ENCODE measurements at places on chromosomes 2 and 18.

DNA sequence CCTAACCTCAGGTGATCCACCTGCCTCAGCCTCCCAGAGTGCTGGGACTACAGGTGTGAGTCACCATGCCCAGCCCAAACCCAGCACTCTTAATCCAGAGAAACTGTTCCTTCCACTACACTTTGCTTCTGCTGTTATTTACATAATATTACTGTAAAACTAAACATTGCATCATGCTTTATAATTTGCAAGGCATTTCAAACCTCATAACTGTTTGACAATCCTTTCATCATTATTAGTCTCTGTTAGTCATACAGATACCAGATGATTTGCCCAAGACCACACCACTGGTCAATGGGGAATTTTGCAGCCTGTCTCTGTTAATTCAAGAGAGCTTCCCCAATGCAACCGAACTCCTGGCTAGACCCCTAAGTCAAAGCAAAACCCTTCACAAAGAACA, 338.3 kb downstream of the ALK start:
- peak; percentile 39 for DNase-seq

DNA sequence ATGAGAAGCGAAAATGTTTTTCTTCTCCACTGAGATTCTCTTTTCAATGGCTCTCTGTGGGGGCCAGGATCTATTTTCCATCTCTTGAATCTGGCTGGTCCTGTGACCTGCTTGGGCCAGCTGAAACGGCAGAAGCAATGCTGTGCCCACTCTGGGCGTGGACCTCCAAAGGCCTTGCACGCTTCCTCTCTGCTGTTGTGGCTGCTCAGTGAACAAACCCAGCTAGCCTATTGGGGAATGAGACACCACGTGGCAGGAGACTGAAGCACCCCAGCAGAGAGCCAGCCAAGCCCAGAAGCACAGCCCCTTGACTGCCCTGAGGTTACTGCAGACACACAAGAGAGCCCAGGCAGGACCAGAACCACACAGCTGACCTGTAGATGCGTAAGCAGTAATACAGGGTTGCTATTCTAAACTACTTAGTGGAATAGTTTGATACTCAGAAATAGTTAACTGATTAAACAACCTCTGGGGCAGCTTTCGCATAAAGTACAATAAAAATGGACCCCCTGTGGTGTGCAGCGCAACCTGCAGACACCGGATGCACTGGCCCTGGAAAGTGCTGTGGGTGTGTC, 221.7 kb upstream of the SH3BP4 start:
- DNase-seq, result no peak

DNA sequence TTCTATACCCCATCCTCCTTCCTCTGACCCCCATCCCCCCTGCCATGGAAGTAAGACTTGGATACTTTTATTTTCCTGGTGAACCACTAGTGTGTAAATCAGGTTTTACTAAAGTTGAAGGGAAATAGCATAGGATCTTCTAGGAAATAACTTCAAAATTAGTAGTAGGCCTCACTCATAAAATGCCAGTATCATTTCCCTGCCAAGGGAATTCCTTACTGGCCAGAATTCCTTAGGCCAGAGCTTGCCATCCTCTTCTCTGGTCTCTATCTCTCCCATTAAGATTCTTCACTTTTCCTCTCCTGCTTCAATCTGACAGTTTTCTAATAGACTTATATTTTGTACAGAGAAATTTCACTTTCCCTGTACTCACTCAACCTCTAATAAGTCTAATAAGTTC, 322.8 kb upstream of the TANK start:
- DNase-seq, result no peak

- DNase-seq, result no peak
Observed at GRCh38 chr2:200661477-200661876, 75.7 kb downstream of the AOX1 start.

GRCh38 chr2:66536997-66537396, 102.1 kb downstream of the MEIS1 start:
- DNase-seq, result peak; percentile 52

DNA sequence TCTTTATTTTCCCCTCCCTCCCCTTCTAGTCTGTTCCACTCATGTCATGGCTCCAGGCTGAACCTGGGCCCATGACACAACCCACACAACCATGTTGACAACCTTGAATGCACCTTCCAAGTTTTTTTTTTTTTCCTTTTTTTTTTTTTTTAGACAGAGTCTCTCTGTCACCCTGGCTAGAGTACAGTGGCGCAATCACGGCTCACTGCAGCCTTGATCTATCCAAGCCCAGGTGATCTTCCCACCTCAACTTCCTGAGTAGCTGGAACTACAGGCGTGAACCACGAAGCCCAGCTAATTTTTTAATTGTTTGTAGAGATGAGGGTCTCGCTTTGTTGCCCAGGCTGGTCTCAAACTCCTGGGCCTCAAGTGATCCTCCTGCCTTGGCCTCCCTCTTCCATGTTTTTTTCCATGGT, 21.9 kb upstream of the ROCK2 start:
- no peak for DNase-seq

DNA sequence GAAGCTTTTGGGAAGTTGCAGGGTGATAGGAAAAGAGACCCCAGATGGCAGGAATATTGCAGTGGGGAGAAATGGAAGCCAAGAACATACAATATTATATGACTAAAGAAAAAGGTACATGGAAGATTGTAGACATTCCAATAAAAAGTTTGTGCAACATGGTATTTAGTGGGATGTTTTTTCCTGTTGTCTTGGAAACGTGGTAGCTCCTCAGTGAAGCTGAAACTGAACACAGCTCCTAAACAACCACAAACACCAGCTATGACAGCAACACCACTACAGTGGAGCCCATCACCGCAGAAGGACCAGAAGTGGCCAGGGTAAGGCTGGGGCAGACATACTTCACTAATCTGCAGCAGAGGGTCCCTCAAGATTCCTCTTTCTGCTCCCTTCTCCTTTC, 246.8 kb downstream of the CDH20 start:
- DNase-seq, result no peak

DNA sequence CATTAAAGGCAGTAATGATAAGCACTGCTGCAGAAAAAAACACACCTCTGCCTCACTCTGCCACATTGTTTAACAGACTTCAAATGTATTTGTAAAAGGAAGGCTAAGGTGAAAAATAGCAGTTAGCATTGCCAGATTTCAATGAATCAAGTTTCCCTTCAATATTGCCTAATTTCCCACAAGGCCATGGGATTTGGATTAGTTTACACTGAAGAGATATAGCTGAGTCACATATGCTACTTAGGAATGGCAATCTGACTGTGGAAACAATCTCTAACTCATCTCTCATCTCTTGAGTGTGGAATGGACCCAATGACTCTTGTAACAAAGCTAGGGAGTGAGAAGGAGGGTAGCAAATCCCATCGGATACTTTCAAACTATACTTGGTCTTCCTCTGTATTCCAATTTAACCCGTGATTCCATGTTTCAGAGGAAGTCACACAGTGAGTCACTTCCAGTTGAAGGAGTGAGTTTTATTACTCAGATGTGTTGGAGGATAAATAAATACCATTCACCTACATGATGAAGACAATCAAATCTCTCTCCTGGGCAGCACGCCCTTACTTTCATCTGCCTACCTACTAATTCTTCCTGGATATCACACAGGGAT, 5.1 kb downstream of the B4GALT6 start:
- no peak for DNase-seq

DNA sequence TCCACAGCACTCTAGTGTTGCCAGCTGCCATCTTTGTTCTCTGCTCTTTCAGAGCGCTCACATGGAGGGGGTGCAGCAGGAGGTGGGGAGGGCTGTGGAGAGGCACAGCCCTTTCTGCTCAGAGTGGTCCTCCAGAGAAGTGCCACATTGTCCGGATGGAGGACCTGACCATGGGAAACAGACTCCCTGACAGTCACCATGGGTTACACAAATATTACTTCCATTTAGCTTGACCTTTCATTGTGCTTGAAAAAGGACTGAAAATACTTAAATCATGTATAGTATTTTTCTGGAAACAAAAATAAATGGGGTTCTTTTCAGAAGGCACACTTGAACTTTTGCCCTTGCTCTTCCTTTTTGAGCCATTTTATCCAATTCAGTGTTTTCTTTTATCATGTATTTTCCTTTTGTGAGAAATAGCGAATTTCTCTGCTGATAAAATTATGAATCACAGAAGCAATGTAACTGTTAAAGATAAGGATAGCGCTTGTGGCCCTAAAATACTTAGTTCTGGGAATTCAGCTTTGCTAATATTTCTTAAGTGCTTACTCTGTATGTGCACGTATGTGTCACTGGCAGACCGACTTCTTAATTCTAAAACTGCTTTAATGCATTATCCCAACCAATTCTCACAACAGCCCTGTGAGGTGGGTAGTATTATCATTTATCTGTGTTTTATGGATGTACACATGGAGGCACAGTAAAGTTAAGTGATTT, 34.2 kb downstream of the SPATS2L start:
- DNase-seq, result no peak

DNA sequence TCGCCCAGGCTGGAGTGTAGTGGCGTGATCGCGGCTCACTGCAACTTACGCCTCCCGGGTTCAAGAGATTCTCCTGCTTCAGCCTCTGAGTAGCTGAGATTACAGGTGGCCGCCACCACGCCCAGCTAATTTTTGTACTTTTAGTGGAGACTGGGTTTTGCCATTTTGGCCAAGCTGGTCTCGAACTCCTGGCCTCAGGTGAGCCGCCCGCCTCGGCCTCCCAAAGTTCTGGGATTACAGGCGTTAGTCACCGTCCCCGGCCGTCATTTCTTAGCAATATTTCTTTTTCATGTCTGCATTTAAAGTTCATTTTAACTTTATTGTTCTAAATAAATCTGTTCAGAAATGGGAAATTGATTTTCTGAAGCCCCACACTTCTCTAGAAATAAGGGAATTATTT, 597.3 kb upstream of the DDX18 start:
- DNase-seq, result no peak

DNA sequence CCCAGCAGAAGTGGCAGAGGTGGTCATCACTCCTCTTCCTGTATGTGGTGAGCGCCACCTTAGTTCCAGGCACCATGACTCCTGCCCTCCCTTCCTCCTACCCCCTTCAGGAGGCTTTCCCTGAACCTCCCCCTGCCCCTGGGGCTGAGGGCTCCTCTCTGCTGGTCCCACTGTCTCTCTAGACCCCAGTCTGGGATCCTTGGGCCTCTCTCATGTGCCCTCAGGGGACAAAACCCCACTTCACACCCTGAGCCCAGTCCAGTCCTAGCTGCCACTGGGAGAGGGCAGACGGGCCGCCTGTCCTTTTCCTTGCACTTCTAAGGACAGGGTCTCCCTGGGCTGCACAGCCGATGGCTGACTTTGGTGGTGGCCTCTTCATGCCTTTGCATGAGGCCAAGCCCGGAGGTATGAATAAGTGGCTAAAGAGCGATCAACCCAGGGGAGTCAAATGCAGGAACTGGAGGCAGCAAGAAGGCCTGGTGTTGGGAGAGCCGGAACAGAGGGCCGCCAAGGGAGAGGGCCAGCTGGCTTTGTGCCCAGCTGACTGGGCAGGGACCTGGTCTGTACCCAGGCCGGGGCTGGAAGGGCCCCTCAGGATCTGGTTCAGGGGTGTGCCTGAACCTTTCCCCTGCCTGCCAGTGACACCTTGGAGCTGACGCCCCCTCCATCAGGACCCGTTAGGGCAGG, 29.5 kb downstream of the GLI2 start:
- DNase-seq, result peak; percentile 69

DNA sequence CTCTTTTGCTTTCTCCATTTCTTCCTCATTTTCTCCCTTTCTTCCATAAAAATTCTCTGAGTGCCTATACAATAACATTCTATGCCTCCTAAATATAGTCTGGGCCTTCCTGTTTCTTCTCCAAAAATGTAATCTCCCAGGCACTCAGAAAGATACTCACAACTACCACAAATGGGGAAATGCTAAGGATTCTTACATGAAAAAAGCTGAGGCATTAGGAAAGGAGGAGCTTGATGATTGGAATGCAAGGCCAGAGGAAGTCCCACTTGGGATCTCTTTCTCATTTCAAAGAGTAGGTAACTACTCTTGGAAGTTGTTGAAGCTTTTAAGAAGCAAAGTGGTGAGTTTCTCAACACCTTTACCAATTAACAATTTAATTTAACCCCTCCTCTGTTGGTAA, 3.4 kb downstream of the VSNL1 start:
- DNase-seq, result no peak

DNA sequence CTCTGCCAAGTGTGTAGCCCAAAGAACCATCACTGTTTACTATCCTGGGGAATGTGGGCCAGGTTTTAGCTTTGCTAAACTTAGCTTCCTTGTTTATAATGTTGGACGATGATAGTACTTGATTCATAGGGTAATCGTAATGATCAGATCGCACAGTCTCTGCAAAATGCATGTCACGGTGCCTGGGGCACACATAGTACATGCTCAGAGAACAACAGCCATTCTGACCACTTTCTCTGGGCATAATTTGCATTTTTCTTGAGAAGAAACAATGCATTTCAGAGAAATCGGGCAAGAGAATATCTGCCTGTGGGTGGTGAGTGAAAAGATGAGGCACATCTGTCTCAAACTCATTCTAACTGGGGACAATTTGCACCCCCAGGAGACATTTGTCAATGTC, 16.3 kb downstream of the ACKR3 start:
- no peak for DNase-seq

Data from stomach (tissue), 19 donors.